Activated CD4-positive, alpha-beta memory T cell treated with anti-CD3 and anti-CD28 coated beads for 36 hours (primary cell): ENCODE measurements at places on chromosomes 3 and 15.

GRCh38 chr15:77573802-77574201 lies 58.9 kb downstream of the LINGO1 start:
- DNase-seq, result no peak

DNA sequence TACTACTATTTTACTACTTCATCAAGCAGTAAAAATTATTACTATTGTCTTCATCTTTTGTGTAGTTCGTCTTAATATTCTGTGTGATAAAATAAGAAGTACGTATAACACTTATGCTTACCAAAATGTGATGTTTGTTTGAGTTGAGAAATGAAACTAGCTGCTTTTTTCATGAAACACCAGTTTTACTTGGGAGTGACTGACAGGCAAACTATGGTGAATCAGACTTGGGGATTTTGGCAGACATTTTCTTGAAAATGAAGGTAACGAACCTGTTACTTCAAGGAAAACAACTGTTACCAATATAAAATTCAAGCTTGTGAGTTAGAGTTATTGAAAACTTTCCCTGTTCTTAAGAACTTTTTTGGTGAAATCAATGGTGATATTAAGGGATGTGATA lies 10.3 kb downstream of the U2SURP start:
- no peak for DNase-seq

GRCh38 chr3:94069194-94069813 lies 6.4 kb downstream of the NSUN3 start:
- no peak for DNase-seq

DNA sequence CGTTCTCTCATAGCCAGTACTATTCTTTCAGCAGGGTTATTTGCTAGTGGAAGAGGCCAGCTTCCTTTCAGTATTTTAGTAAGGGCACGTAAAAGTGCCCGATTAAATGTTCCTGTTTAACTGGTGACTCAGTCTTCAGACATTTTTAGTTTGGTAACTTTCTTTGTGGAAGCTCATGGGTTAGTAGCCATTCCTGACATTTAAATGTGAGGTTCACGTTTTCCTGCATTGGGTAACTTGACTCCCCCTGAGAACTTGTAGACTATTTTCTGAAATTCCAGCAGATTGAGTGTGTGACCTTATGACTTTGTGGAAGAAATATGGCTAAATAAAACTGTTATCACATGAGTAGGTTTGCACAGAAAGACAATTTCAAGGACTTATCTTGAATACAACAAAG lies 16.9 kb downstream of the ABHD2 start:
- DNase-seq, result no peak

DNA sequence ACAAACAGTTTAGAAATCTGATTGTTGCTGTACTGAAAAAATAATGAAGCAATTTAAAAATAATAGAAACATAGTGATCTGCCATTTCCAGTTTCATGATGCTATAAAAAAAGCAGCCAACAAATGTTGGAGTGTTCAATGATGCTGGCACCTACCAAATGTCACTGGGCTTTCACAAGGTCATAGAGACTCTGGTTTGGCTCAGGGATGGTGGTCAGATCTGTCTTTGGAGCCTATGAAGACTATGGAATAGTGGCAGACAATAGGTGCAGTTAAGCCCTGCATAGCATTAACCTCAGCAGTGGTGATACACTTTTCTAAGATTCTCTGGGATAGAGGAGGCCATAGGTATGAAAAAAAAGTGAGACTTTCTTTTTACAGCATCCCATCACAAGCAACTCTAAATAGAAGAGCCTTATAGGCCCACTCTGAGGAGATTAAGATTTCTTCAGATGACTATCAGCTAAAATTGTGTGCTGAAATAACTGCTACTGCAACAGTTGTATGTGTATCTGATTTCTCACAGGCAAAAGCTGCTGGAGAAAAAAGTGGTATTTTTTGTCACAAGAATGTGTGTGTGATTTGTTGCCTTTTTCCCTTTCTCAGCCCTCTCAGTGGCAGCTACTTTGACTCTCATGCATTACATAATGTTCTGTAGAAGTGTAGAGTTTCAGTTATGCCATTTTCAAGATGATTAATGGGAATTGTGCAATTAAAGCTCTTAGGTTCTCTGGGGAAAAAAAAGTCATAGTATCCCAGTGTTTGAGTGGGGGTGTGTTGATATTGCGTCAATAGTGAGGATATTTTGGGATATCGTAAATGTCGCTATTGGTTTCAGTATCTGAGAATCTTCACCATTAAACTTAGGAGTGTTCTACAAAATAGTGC lies 137.4 kb downstream of the MBNL1 start:
- no peak for DNase-seq

- DNase-seq, result no peak
Measured at GRCh38 chr3:117995842-117996437, 1038.7 kb downstream of the IGSF11 start.

- DNase-seq, result no peak
Measured at GRCh38 chr3:124999897-125000435, 55.8 kb downstream of the HEG1 start.

GRCh38 chr3:146881356-146881755 lies 276.2 kb upstream of the PLSCR5 start:
- no peak for DNase-seq
